ENCODE measurements at places on chromosomes 7 and 10.

GRCh38 chr7:101898106-101898505, 80.7 kb downstream of the CUX1 start:
- no peak for DNase-seq

DNA sequence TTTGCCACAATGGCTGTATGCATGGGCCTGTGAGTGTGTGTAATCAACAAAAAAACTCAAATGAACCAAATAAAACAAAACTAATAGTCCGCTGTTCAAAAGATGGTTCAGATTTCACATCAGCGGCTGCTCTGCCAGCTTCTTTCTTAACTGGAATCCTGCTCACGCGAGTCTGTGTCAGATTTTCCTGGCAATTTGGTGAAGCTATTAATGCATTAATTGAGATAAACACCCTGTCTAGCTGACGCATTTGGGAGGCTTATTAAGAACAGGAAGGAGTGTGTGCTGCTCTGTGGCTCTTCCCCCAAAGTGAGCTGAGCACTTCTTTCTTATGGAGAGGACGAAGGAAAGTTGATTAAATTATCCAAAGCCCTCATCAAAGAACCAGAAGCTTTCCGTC, 336.6 kb upstream of the MKI67 start:
- DNase-seq = no peak

DNA sequence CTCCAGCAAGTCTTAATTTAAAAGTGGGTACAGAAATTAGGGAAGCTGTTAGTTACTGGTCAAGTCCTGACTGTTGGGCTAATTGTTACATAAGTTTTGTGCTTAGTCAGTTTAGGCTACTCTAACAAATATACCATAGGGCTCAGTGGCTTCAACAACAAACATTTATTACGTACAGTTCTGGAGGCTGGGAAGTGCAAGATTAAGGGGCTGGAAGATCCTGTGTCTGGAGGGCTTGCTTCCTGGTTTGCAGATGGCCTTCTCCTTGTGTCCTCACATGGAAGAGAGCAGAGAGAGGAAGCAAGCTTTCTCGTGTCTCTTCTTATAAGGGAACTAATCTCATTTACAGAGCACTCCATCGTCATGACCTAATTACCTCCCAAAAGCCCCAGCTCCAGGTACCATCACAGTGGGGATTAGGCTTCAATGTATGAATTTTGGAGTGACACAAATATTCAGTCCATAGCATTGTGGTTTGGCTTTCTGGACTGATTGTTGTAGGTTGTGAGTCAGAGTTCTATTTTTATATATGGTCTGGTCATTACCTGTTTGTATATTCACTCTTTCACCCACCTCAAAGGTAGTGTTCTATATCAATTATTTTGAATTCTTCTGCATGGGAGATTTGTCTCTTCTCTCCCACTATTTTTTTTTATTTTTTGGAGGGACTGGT, 17.1 kb downstream of the ST7 start:
- no peak for DNase-seq

- no peak for DNase-seq
These were observed 176.6 kb upstream of the PRKCQ start for GRCh38 chr10:6756716-6757115.

DNA sequence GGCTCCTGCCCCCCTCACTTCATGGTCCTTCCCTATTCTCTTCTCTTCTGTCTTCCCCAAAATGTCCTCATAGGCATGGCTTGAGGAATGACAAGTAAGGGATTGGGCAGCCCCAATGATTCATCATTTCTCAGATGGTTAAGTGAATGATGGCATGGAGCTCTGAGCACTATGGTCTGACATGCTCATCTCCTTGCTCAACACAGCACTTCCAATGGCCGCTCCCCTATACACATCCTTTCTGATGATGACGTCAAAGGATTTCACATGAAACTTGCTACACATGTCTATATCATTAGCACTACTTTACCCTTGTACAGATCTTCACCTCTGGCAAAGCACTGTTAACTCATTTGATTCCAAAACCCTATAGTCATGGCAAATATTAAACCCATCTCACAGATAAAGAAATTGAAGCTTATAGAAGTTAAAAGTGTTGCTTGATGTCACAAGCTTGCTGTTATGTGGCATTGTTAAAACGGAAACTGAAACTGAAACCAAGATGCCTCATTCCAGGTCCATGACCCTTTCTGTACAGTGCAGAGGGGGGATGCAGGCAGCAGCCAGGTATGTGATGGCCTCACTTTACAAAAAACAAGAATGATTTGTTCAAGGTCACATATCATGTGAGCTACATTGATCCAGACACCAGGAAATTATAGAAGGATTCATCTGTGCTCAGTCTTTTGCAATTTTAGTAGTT, 90.0 kb upstream of the PLXNA4 start:
- DNase-seq = no peak

GRCh38 chr7:135508883-135509588, 866 bp downstream of the CNOT4 start:
- DNase-seq = no peak

- peak; percentile 29 for DNase-seq
These were observed 59.5 kb upstream of the PRPS1L1 start for GRCh38 chr7:18087026-18087686.

- DNase-seq = no peak
These were observed 204.7 kb downstream of the ADRA2A start for GRCh38 chr10:111281516-111281915.

Measured in activated T-cell treated with anti-CD3 and anti-CD28 coated beads, Interleukin-2, amount 50 U/mL, for 24 hours (primary cell).